Bone marrow (tissue), 2 donors: ENCODE measurements at places on chromosomes 5 and 9.

DNA sequence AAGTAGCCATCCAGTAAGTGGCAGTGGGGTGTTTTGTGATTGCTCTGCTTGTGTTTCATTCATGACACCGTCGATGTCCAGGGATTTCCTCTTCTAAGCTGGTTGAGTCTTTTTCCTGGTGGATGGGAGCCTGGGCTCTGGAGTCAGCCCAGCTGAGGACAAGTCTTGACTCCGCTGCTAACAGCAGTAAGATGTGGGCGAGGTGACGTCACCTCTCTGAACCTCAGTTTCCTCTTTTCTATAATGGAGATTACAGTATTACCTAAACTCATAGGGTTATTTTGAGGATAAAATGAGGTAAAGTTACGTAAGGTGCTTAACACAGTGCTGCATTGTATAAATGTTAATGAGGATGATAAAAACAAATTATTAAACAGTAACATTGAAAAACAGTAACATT, 21.3 kb downstream of the FGF1 start:
- no peak for DNase-seq

- DNase-seq = no peak
Observed at GRCh38 chr5:172188893-172189692, 1.1 kb upstream of the STK10 start.

DNA sequence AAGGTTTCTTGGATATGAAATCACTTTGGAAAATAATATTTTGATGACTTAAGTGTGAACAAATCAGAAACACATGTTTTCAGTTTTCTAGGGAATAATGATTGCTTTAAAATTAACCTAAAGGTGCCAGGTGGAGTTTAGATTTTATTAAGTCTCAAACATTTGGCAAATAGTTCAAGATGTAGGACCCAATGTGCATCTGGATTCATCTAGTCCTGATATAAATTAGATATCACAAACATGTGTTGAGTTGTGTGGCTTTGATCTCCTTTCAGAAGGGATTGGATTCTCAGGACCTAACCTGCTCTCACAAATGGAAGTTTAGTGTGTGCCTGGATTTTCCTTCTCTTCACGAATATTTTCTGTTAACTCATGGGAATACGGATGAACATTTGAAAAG, 291.4 kb upstream of the ISL1 start:
- no peak for DNase-seq

DNA sequence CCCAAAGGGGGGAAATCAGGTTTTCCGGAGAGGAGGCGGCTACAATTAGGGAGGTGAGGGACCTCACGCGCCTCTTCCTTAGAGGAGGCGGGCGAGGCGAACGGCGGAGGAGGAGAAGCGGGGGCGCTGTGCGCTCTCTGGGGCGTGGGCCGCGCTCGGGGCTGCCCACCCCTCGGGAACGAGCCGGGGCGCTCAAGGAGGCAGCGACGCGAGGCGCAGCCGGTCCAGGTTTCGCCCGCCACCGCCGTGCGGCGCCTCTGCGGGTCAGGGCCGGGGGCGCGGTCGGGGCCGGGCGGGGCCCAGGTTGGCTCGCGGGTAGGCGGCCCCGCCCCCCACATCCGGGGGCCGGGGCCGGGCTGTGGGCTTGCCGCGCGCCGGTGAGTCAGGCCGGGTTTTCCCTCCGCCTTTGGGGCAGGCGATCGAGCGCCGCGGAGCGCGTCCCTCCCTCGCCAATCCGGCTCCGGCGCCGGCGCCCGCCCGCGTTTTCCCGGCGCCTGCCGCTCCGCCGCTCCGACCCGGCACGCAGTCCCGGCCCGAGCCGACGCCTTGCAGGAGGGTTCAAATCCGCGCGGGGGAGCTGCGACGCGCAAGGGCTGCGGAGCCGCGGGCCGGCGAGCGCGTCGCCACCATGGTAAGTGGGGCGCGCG, at the start of gene N4BP3:
Gene N4BP3, plus strand, starts transcription at position 392 of the 647 bp plus-strand sequence. CDS start 6,052 bp downstream, outside the sequence.
- DNase-seq = peak; percentile 26

- no peak for DNase-seq
Observed at GRCh38 chr9:13431222-13431536, 151.7 kb upstream of the MPDZ start.
